ENCODE measurements at places on chromosomes 7 and 10.

DNA sequence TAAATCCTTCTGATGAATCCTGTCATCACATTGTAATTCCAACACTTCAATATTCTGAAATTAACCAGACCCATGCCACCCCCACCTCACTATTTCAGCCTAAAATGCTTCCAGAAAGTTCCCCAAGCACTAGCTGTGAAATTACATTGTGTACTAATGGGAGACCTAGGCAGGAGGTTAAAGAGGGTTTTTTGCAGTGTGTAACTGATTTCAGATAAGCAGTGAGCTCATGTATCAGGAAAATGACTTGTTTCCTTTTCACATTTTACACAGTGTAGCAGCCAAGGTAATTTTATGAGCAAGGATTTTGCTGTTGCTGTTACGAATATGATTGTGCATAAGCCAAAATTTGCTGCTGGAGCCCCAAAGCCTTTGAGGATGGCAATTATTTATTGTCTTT lies 129.0 kb downstream of the INHBA start:
- DNase-seq = no peak

- DNase-seq = no peak
Observed at GRCh38 chr7:22841954-22842353, 19.3 kb upstream of the TOMM7 start.

GRCh38 chr10:102524746-102525145 lies 21.0 kb downstream of the SUFU start:
- no peak for DNase-seq

DNA sequence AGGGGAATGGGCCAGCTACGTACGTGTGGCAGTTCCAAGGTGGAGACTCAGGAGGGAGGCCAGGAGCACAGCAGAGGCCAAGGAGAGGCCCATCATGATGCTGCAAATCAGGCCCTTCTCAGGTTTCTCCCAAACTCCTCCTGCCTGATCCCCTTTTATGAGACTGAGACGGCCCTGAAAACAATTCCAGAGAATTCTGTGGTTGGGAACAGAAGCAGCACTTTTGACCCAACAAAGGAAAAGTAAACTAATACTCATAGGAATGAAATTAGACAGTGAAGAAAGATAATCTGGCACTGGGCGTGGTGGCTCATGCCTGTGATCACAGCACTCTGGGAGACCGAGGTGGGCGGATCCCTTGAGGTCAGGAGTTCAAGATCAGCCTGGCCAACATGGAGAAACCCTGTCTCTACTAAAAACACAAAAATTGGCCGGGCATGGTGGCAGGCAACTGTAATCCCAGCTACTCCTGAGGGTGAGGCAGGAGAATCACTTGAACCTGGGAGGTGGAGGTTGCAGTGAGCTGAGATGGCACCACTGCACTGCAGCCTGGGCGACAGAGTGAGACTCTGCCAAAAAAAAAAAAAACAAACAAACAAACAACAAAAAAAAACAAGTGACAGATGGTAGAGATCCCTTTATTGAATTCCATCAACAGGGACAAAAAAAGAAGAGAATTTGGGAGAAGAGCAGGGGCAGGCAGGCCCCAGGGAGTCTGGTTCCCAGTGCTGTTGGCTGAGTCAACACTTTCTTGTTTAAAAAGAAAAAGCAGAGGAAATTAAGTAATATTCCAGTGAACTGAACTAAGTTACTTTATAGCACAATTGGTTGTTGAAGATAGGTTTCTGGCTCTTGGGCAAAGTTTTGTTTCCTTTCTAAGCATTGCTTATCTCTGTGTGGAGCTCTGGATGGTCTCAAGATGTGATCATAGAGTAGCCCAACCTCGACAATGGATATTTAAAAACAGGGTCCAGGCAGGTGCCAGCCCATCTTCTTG lies at the start of gene CCL26:
Gene CCL26 (minus strand): TSS at position 131 of the 997 bp plus-strand sequence. CDS start 35 bp downstream, at position 96.
- no peak for DNase-seq

GRCh38 chr10:125029584-125030242 lies 87.8 kb downstream of the ZRANB1 start:
- DNase-seq = no peak

DNA sequence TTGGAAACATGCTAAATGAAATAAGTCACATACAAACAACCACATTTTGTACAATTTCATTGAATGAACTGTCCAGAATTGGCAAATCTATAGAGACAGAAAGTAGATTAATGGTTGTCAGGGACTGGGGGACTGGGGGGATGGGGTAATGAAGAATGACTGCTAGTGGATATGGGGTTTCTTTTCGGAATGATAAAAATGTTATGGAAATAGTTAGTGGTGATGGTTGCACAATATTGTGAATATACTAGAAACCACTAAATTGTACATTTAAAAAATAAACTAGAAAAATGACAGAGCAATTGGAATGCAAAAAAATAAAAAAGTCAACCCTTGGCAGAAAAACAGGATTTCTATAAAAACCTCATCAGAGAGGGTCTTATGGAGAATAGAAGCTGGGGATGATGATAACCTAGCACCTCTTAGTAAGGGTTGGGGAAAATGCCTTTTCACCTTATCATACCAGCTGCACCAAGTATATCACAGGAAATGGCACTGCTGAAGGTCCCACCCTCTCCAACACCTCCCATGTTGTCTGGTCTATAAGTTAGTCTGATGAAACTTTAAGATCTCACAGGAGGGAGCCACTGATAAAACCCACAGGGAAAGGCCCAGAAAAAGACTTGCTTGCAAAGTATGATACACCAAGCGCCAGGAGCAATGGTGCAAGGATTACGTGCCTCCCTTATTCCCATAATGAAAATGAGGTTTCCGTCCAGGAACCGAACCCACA lies 23.1 kb upstream of the JAZF1 start:
- DNase-seq = peak; percentile 93

- DNase-seq = no peak
Observed at GRCh38 chr10:113982296-113982695, 61.4 kb upstream of the ADRB1 start.

DNA sequence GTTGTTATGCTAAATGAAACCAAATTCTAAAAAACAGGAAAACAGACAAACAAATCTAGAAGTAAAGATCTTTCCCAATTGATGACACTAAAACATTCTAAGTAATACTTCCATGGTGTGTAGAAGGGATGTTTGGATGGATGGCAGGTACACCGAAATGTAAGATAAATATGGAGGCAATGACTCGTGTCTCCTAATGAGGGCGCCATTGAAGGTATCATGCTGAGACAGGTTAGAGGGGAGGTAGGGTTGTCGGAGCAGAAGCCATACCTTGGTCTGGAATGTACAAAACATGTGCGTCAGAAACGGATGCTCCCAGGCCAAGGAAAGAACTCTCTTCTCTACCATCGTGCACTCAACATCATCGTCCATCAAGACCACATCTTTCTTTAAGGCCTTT lies 101.4 kb downstream of the PRKCQ start:
- DNase-seq = no peak

GRCh38 chr10:46227571-46227935 lies 59.2 kb upstream of the ANTXRL start:
- DNase-seq = no peak
